Stimulated activated CD4-positive, alpha-beta T cell treated with anti-CD3 and anti-CD28 coated beads, Interleukin-12 subunit alpha, Interleukin-12 subunit beta, amount 100 ng/mL, for 24 hours (primary cell): ENCODE measurements at places on chromosomes 2 and 18.

DNA sequence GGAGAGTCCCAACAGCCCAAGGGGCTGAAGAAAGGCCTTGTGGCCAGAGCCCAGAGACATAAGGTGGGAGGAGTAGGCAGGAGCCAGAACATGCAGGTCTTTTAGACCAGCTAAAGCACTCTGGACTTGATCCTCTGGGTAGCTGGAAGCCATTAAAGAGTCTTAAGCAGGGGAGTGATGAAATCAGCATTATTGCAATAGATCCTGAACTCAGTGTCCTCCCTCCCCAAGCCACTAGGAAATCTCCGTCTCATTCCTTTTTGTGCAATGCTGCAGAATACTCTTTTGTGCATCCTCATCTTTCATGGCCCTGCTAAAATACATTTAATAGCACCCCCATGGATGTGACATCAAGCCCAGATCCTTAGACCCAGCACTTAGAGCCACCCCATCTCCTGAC, 58.6 kb upstream of the ZCCHC2 start:
- no peak for DNase-seq

- DNase-seq = no peak
These were observed 584 bp downstream of the BOLA3 start for GRCh38 chr2:74146929-74147726.

DNA sequence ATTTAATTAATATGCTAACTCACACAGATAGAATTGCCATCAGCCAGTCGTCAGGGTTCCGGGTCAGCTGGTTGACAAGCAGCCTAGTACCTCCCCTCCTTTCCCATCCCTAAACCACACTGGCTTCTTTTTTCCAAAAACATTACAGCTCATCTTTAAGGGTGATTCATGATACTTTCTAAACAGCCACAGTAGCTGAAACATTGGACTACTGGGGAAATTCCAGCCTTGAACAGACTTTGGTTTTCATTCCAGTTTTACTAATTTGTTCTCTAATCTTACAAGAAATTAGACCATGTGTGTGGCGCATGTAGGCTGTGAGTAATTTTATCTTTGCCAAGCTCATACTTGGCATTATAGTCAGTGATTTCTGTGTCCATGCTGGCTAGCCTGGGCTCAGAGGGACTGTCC, 110.8 kb downstream of the FMNL2 start:
- DNase-seq = no peak

DNA sequence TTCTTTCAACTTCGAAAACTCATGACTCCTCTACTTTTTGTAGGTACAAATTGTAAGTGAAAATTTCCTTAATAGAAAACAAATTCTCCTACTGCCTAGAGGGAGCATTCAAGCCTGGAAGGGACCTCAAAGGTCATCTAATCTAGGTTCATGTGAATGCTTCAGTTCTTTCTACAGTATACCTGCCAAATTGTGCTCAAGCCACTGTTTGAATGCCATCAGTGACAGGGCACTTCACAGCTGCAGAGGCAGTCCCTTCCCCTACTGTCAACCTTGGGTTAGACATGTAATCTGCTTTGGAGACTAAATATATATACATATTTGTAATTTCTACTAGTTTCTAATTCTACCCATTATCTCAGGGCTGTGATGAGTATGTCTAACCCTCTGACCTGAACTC, 681.3 kb upstream of the CDH2 start:
- no peak for DNase-seq

GRCh38 chr2:84719434-84719833, 161.4 kb downstream of the TRABD2A start:
- DNase-seq = no peak

DNA sequence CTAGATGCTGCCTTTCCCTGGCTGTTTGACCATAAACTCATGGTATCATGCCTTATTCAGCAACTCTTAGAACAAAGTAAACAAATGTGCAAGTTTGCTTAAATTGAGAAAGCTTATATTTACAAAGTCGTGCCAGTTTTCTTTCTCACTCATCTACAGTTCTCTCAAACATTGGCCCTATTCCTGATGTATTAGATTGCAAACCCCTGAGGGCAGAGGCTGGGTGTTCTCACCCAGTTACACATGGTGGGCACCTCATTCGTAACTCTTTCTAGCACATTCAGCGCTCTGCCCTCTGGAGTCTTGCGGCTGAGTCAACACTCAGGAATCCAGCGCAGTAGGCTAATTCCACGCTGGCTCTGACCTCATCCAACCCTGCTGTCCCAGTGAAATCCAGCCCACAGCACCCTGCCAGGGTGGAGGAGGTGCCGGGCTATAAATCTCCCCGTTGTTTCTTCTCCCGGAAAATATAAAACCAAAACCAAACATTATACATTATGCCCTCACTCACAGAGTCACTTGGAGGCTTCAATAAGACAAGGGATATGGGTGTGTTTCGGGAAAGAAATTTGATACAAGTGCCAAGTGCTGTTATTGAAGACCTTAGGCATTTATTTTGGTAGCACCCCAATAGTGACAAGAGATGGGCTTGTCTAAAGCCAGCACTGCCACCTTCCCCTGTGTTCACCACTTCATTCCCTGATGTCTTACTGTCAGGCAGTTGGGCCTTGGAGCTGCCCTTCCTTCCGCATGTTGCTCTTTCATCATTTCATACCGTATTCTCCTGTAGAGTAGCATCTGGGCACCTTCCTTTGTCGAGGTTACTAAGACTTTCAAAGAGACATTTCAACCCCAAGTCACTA, 287.4 kb downstream of the PRKCE start:
- DNase-seq = no peak

GRCh38 chr18:54396760-54397159, 39.1 kb downstream of the C18orf54 start:
- no peak for DNase-seq

DNA sequence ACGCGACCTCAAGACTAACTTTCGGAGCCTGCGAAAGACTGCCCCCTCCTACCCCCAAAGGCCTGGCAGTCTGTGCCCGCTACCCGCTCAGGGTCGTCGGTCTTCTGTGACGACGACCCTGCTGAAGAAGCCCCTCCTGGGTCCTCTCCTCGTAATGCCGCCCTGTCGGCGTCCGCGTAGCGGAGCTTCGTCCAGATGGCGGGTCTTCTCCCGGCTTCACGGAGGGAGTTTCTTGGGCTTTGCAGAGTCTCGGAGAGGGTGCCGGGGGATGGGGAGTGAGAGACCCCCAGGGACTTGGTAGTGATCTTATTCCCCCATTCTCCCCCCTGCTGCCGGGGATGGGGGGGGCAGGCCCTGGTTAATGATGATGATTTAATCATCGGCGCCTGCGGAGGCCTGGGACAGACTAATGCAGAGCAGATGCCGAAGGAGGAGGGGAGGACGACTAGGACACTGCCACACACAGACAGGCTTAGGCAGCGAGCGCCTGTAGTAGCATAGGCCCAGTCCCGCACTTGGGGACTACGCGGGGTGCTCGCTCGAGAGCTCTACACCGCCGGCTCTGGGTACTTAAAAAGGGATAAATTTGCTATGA, 528 bp upstream of the PCGF1 start:
- no peak for DNase-seq

DNA sequence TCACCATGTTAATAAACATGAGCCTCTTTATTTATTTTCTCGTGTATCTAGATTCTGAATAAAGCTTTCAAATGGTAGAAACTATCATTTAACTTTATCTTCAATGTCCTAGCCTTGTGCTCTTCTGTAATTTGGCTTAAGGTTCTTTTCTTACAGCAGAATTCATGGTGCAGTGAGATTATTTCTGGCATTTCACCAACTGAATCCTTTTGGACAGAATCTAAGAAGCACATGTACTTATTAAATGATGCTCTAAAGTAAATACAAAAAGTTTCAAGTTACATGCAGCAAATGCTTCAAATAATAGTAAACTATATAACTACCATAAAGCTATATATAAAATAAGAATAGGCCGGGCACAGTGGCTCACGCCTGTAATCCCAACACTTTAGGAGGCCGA, 65.9 kb downstream of the AP1S3 start:
- no peak for DNase-seq

GRCh38 chr2:20091305-20091991, 40.0 kb upstream of the LAPTM4A start:
- no peak for DNase-seq

DNA sequence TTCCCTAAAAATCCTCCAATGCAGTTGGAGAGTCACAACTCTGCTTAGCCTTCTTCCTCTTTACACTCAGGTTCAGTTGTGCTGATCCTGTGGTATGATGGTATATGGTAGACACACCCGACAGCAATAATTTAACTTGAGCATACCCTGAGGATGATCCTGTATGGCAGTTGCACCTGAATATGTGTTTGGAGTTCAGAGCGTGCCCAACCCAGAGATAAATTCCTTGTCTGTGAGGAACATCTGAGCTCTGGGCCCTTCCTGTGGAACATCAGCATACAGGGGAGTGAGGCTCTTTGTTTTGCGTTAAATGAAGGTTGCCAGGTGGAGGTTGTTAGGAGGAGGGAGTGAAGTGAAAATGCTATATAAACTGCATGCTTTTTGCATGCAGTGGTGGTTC, 187.7 kb downstream of the MYO3B start:
- DNase-seq = no peak

- no peak for DNase-seq
These were observed 642.0 kb upstream of the FSHR start for GRCh38 chr2:49796266-49796665.

DNA sequence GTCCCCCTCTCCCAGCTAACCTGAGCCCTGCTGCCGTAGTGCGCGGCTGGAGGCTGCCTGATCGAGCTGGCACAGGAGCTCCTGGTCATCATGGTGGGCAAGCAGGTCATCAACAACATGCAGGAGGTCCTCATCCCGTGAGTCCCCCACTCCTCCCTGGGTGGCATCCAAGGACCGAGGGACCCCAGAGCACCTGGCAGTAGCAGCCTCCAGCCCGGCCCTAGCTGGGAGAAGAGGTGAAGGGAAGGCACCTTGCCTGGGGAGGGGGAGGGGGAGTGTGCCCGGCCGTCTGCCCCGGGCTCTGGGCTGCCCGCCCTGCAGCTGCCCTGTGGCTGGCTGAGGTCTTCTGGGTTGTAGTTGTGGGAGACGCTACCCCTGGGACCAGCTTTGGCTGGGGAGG, 26.3 kb downstream of the ANO7 start:
- DNase-seq = no peak
